Activated T-helper 9 cell treated with anti-CD3 and anti-CD28 coated beads, Interleukin-2, amount 50 U/mL, for 16 hours (primary cell): ENCODE measurements at places on chromosomes 7 and 10.

GRCh38 chr10:34228066-34228465, 587.0 kb downstream of the PARD3 start:
- DNase-seq = no peak

GRCh38 chr7:68020102-68020501, 1023.5 kb downstream of the TYW1 start:
- DNase-seq = no peak

- DNase-seq = no peak
Measured at GRCh38 chr7:45105588-45106188, 5.8 kb downstream of the TBRG4 start.

GRCh38 chr7:17184805-17185689, 113.4 kb upstream of the AHR start:
- no peak for DNase-seq

DNA sequence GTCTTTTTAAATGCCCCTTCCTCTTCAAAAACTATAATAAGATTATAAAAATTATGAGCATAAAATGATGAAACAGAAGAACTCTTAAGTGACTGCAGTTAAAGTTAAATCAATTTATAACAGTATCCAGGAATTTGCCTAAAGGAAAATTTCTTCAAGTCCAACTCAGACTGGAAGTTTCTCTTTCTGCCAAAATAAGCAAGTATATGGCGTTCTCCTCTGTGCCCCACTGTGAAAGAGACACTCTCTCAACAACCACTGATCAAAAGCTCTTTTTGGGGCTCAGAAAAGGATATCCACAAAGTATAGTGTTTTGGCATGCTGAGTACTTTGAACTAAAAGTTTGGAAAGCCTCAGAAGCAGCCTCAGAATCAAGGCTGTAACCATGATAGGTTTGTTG, 139.9 kb downstream of the SKIDA1 start:
- no peak for DNase-seq

GRCh38 chr7:36100226-36100625, 52.8 kb upstream of the EEPD1 start:
- DNase-seq = no peak

DNA sequence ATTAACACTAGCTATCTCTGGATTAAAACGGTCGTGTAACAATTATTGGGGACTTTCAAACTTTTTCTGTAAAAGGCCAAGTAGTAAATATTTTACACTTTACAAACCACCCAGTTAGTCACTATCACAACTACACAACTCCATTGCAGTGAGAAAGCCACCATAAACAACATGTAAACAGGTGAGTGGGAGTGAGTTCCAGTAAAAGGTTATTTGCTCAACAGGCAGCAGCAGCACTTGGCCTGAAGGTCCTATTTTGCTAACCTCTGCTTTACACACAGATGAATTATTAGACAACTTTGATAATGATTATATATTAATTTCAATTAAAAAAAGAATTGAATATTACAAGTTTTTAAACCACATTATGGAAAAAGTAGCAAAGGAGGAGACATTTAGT, 15.8 kb upstream of the AGMO start:
- no peak for DNase-seq

DNA sequence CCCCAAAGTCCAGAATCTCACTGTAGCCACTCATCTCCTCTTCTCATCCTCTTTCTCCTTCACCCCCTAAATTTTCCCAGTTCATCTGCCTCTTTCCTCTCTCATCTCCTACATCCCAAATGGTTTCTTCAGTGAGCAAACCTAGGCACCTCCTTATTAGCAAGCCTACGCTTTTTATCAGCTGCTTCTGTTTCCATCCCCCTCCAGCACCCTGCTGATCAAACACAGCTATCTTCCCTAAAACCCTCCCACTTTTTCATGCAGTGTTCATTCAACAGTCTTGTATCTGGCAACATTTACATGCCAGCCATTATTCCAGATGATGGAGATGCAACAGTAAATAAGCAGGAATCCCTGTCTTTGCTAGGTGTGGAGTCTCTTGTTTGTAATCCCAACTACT, 3.3 kb upstream of the ABRAXAS2 start:
- DNase-seq = no peak

DNA sequence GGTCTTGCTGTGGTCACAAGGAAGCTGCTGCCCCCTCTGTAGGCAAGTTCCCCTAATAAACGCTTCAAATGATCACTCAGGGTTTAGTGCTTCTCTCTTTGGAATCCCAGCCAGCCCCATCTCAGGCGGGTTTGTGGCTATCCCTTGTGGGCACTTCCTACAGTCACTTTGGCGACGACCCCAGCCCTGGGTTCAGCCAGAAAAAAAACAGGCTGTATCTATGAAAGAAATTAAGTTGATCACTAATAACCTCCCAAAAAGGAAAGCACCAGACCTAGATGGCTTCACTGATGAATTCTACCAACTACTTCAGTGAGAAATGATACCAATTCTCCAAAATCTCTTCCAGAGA, 208.2 kb downstream of the MAD1L1 start:
- DNase-seq = no peak

- no peak for DNase-seq
Measured at GRCh38 chr7:142436601-142437000, 178.7 kb upstream of the PRSS58 start.

- DNase-seq = no peak
Measured at GRCh38 chr10:51139176-51139575, 64.9 kb downstream of the PRKG1 start.

GRCh38 chr10:127990846-127991542, 84.1 kb downstream of the PTPRE start:
- DNase-seq = peak; percentile 29

DNA sequence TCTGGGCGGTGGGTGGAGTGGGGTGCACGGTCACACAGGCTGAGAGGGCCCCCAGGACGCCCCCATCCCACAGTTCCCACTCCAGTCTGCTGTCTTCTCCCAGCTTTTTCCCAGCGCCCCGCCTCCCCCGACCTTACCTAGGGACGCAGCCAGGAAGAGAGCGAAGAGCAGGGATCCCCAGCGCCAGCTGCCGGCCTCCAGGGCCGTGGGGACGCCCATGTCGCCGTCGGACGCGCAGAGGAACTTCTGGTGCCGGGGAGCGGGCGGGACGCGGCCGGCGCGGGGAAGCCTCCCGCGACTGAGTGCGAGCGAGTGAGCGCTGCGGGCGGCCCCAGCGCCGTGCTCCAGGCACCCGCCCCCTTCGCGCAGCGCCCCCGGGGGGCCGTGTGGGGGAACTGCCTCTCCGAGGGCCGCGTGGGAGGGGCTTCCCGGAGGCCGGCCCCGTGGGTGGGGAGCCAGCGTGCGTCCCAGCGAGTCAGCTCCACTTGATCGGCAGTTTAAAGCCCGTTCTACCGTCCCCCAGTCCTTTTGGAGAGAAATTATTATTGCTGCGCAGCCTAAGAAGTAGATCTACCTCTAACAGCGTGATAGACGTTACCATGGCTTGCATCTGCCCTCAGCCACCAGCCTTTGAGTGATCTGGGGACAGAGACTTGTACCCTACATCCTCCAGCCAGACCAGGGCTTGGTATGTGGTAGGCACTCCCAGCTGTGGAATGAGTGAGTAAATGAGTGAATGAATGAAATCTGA, at the start of gene VSIR:
TSS of gene VSIR (minus strand) at position 300 of the 751 bp plus-strand sequence. CDS start at position 219, 81 bp downstream.
- peak; percentile 94 for DNase-seq

DNA sequence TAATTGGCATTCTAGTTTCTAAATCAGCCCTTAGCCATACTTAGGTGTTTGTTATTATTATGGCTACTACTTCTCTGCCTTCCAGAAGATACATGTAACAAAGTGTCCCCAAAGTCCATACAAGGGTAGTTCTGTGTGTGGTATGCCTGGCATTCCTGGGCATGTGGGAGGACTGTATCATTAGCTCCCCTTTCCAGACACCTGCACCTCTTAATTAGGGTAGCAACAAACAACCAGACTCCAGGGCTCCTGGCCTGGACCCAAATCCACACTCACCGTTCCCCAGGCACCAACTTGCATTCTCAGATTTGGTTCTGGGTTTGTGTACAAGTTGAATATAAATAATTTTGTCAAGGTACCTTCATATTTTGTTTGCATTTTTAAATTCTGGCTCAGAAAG, 15.5 kb upstream of the CALD1 start:
- DNase-seq = no peak

DNA sequence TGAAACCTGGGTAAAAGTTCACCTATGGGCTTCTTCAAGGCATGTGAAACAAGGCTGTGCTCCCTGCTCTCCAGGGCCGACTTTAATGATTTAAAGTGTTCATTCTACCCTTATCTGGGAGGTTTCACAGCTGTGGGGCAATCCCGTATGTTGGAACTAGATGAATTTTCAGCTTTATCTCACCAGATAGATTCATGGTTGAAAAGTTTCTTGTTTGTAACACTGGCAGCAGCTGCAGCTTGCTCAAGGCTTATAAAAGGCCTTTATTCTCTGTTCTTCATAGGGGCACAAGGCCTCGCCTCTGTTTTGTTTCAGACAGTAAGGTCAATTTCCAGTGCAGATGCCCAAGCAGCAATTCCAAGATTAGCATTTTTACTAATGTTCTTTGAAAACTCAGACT, 70.4 kb upstream of the DNAJB12 start:
- DNase-seq = no peak

DNA sequence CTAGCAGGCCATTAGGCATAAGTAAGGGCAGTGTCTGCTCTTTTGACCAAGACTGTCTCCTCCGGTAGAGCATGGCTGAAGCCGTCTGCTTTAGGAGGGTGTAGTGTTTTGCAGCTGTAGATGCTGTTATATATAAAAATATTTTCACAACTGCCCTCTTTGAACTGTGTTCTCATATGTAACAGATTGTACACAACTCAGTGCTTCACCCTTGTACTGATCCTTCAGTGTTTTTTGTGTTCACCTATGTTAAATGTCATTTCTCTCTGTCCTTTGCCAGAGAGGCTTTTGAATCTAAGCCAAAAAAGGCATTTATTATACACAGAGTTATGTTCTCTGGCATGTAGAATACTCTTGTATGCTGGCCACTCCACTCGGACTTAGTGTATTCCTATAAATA, 135.5 kb downstream of the BICC1 start:
- DNase-seq = no peak

DNA sequence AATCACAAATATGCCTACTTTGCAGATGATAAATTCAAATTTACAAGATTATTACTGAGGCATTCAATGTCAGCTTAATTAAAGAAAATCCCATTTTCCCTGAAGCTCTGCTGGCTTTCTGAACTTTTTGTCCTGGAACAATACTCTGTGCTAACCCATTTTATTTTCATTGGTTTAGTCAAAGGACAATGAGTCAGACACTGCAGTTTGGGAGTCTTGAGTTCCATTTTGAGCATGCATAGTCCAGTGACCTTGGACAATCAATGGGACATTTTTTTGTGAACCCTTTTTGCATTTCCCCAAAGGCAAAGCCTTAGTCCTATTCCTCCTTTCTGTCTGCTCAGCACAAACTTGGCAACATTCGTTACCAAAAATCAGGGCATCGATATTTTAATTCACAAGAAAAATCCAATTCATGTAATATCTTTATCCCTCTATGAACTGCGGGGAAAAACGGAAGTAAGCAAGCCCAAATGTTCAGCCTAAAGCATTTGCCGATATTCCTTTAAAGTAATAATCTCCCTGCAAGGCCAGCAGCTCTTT, 339.8 kb downstream of the RNLS start:
- no peak for DNase-seq

DNA sequence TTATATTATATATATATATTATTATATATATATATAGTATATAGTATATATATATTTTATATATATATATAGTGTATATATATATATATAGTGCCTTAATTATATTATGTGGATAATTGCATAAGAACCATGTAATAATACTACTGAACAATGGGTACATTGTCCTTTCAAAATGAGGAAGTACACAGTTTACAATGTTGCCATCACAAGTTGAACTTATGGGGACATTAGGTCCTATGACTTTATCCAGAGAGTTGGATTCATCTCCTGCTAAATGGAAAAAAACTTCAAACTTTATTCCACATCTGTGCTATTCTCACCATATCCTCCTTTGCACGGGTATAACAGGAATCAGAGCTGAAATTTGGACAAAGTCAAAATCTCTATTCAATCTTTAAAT, 105.0 kb upstream of the AGR3 start:
- no peak for DNase-seq

GRCh38 chr10:133132473-133133291, 27.3 kb upstream of the KNDC1 start:
- DNase-seq = no peak

GRCh38 chr10:14547816-14548215, 217.1 kb upstream of the FRMD4A start:
- DNase-seq = no peak

DNA sequence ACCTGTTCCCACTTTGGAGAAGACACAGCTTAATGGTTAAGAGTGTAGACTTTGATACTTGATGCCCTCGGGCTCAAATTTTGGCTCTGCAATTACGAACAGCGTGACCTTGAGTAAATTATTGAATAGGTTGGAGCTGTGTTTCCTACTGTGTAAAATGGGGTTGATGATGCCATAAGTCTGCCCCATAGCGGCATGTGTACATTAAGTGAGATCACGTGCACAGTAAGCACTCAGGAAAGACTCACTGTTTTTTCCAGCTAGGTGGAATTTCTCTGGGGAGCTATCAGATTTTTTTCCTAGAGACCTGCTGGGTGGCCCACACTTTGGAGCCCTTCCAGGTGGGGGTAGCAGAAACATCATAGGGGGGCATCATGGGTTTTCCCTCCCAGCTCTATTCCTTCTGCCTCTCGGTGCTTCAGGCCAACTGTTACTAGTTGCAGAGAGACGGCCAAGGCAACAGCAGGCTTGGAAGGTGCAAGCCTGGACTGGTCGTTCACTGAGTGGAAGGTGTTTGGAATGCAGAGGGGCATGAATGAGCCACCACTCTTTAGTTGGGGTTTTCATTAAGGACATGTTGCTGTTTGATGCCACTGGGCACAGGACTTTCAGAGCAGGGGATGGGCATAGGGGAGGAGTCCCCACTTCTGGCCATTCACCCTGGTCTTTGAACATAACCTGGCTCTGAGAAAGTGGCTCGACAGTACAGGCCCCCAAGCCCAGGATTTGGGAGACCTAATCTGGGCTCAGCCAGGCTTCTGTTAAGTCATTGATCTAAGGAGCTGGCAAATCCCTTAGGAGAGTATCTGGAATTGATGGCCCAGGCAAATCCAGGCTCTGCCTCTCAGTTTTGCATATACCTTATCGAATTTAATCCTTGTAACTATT, 64.0 kb downstream of the SYPL1 start:
- no peak for DNase-seq

DNA sequence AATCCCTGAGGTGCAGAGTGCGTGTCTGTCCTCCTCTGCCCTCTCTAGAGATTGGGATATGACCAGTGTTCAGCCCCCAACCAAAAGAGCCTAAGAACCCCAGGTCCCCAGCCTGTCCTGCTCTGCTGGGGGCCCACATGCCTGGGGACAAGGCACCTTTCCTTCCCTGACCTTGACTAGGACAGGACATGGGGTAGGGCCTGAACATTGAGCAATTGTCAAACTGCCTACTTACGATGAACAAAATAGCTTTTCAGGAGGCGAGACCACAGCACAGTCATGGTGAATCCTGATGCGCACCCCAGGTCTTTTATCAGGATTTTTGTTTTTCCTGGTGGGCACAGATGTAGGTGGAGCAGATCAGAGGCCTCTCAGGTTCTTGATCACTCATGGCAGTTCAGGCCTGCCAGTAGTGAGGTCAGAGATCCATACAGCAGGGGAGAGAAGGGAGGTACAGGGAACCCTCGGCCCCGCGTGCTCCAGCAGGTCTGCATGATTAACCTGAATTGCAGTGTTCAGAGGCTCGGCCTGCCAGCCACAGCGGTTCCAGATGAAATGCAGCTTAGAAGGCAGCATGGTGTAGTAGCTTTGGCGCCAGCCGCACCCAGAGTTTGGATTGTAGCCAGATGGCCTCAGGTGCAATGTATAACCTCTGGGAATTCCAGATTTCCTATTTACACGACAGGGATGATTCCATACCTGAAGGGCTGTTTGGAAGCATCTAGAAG, 191.3 kb downstream of the CUX1 start:
- no peak for DNase-seq
